ENCODE measurements at places on chromosomes 2 and 18. TPM values are rescaled to one million over a fixed set of nuclear protein-coding genes. Genes with fewer than 3 reads are reported as not detected.

- no peak for DNase-seq
These were observed 861.1 kb downstream of the CPS1 start for GRCh38 chr2:211417544-211417943.

LHCGR gene
- 0.13 TPM for total RNA-seq

TSPYL6 gene
- total RNA-seq: not detected

PIEZO2 gene
- 40.3 TPM for total RNA-seq

UGT1A5 gene
- total RNA-seq: 0.10 TPM

GRCh38 chr2:101657787-101658186, 39.7 kb upstream of the MAP4K4 start:
- DNase-seq: no peak

- no peak for DNase-seq
These were observed 1.4 kb downstream of the CYS1 start for GRCh38 chr2:10078704-10079265.

GRCh38 chr2:45983213-45983612, 314.0 kb upstream of the EPAS1 start:
- no peak for DNase-seq

- no peak for DNase-seq
These were observed 11.7 kb upstream of the ACTR2 start for GRCh38 chr2:65215946-65216345.

KIF5C gene
- total RNA-seq: 0.92 TPM

DNA sequence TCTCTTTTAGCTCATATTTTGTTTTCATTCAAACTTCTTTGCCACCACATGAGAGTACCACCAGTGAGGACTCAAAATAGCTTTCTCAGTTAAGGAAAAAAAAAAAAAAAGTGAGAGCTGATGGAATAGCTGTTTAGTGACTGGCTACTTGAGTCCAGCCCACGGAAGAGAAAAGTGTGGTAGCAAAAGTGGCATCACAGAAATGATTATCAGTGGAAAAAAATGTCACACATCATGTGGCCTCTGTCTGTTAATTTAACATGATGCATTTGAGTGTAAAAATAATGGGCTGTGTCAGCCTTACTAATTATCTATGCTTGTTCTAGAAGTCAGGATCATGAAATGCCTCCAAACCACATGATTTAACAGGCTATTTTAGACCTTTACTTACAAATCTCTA, 132.5 kb downstream of the UBE2E3 start:
- no peak for DNase-seq

DNA sequence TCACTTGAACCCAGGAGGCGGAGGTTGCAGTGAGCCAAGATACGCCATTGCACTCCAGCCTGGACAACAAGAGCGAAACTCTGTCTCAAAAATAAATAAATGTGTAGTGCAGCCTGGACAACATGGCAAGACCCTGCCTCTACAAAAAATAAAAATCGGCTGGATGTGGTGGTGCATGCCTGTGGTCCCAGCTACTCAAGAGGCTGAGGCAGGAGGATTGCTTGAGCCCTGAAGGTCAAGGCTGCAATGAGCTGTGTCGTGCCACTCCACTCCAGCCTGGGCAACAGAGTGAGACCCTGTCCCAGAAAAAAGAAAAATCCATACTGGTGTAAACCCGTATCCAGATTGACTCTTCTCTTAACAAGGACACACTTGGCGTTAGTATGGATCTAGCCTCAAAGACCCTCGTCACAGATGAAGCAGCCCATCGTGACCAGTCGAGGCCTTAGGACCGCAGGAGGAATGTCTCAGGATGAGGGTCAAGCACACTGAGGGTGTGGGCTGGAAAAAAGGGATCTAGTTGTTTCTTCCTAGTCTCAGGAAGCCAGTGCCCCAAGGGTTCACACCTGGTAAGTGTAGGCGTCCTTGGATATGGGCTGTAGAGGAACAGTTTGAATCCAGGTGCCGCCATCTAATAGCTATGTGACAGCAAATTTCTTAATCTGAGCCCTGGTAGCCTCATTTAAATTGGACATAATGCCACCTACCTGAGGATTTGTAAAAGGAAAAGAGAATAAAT, 4.0 kb upstream of the GPBAR1 start:
- DNase-seq: no peak
